ENCODE measurements at places on chromosomes 1 and 21.

- DNase-seq = no peak
These were observed 9.3 kb upstream of the GREM2 start for GRCh38 chr1:240621249-240621648.

GRCh38 chr21:36695671-36696389, 3.1 kb upstream of the SIM2 start:
- no peak for DNase-seq

DNA sequence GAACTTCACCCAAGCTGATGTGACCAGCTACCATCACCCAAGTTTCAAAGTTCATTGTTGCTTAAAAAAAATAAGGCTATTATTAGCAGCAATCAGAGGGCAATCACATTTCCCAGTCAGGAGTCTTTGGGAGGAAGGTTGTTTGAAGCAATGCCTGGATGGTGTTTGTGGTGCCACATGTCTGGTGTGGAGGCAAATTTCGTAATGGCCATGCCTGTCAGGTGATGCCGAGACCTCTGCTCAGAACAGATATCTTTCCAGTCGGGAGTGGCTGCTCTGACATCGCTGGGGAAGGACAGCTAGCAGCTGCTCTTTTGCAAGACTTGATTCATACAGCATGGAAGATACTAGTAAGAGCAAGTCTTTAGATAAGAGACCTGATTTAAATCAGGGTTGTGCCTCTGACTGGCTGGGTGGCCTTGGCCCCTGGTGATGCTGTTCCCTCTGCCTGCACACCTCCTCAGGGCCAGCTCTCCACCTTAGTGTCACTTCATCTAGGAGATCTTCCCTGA, 187.8 kb upstream of the JUN start:
- DNase-seq = no peak

GRCh38 chr1:10065344-10065685, 32.6 kb downstream of the UBE4B start:
- no peak for DNase-seq

DNA sequence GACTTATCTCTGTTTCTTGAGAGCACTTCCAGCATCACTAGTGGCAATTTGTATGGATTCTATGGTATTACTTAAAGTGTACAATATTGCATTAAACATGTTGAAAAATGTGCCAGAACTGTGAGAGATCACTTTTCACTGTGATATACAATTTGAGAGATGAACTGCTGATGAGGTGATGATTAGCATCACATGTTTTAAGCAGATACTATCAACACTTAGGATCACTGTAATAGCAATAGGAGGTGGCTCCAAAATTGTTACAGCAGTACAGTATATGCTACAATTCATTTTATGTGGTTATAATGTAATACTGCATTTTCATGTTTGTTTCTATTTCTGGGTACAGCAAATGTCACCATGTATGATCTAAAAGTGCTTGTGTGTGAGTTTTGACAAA, 570.0 kb downstream of the PTPRC start:
- DNase-seq = no peak

GRCh38 chr1:42128499-42128898, 24.7 kb upstream of the GUCA2B start:
- no peak for DNase-seq

DNA sequence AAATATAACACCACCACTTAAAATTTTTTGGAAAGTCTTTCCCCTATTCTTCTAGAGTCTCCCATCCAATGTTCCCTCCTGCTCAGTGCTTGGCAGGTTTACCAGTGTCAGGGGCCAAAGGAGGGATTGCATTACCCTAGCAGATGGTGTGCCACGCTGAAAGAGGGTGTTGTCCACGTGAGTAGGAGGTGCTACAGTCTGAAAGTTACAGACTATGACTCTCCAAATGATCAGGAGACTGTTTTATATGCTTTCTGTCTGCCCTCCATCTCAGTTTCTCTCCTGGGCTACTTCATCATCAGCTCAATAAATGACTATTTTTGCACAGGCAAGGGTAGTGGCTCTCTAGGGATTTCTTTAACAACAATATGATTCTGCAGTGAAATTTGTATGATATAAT, 31.3 kb upstream of the ANGPTL7 start:
- no peak for DNase-seq

DNA sequence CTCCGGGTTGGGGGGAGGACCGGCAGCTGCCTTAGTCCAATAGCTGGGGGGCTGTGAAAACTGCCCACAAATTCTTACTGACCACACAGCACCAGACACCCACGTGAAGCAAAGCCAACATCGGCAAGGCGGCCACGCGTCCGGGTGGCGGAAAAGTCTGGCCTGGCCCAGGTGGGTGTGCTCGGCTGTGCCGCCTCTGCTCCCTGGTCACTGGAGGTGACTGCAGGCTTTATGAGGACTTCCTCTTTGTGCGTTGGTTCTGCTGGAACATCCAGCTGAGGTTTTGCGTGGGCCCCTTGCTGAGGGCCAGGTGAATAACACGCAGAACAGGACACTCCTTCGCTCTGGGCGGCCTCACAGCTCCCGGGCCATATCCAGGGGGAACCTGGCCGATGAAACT, 35.4 kb downstream of the FAAP20 start:
- no peak for DNase-seq

DNA sequence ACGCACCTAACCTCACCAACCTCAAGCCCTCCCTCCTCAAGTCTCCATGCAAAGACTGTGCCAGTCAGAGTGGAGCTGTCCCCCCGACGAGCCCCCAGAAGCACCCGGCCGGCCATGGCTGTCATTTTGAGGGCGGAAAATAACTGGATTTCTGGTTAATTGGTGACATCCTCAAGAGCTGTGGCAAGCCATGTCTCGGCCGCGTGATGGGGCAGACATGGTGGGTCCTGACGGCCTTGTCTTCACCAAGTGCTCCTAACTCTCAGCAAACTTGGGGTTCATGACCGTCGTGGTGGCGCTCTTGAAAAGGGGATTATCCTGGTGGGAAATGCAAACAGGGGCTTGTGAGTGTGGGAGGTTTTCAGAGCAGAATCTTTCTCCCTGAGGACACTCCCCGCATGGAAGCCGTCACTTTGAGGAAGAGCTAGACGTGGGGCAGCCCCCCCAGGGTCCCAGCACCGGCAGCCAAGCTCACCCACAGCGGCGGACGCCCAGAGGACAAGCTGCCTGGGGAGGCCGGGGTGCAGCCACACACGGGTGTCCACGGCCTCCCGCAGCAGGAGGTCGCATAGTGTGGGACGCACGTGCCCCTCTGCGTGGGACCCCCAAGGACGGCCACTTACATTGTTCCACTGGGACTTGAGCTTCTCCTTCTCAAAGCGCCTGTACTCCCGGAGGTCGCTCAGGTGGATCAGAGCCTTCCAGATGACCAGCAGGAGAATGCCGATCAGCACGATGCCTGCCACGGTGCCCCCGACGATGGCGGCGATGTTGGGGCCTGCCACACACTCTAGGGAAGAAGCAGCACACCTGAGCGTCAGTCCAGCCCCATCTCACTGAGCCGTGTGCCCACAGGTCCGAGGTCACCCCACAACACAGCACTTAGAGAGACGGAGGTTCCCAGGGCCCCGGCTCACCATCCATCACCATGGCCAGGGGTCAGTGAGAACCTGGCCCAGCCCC, 12.9 kb upstream of the PTTG1IP start:
- DNase-seq = no peak

DNA sequence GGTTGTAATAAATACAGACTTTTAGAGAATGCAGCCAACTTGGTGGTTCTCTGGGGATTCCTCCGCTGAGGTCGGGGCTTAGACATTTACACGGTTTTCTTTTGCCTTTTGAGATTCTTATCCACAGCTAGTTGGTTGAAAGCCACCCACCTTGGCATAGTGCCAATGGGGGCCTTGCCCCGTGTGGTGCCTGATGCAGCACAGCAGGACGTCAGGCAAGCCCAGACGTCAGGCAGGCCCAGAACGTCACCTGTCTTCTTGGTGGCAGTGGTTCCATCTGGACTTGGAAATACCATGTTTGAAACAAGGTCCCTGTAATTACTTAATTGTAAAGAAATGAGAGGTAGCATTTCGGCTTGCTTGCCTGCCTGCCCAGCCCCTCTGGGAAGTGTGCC, 78.5 kb downstream of the GALNT2 start:
- DNase-seq = no peak

DNA sequence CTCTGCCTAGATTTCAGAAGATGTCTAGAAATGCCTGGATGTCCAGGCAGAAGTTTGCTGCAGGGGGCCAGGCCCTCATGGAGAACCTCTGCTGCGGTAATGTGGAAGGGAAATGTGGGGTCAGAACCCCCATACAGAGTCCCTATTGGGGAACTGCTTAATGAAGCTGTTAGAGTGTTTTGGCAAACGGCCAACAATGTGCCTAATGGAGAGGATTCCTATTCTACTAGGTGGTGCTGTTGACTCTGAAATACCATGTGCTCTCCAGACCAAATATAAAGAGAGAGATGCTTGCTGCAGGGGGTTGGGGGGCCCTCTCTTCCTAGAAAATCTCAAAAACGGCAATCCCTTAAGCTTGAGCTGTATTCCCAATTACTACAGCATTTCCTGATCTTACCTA, 57.1 kb upstream of the DR1 start:
- DNase-seq = no peak

- DNase-seq = no peak
These were observed 62.2 kb downstream of the HSF2BP start for GRCh38 chr21:43597052-43597451.

- no peak for DNase-seq
These were observed 107.8 kb downstream of the EIF4G3 start for GRCh38 chr1:21068937-21069336.

DNA sequence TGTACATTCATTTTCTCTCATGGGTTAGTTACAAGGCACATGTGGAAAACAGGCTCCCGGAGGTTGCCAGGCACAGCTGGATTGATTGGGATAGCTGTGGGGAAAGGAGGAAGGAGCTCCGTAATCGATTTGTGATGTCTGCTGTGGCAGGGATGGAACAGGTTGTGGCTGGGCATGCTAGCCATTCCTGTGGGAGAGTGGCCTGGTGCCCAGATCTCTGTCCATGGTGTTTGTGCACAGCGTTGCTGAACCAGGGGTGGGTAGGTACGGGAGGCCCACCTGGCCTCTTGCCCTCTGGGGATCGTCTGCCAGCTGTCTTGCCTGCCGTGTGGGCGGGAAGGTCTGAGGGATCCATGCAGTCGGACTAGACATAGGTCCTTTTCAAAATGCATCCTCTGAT, 302.8 kb upstream of the VAMP3 start:
- no peak for DNase-seq

GRCh38 chr1:192554904-192555303, 20.7 kb upstream of the RGS1 start:
- DNase-seq = no peak

DNA sequence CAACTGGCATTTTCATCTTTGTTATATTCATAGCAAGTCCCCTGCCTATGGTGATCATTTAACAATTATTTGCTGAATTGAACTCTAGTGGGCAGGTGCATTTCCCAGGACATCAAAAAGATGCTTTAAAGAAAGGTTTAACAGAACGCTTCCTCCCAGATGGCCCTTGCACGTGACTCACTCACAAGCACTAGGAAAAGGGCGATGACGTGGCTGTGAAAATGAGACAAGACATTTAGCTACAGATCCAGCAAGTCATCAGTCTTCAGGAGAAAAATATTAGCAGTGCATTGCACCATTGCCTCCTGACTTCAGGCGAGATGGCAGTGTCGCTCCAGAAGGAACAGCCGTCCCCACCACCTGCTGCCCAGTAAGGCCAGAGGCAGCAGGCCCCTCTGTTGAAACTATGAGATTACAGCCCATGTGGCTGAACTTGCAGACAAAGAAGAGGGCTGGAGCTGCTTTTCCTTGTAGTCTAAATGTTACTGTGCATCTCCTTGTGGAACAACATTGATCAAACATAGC, 37.2 kb downstream of the DSCAM start:
- DNase-seq = no peak

DNA sequence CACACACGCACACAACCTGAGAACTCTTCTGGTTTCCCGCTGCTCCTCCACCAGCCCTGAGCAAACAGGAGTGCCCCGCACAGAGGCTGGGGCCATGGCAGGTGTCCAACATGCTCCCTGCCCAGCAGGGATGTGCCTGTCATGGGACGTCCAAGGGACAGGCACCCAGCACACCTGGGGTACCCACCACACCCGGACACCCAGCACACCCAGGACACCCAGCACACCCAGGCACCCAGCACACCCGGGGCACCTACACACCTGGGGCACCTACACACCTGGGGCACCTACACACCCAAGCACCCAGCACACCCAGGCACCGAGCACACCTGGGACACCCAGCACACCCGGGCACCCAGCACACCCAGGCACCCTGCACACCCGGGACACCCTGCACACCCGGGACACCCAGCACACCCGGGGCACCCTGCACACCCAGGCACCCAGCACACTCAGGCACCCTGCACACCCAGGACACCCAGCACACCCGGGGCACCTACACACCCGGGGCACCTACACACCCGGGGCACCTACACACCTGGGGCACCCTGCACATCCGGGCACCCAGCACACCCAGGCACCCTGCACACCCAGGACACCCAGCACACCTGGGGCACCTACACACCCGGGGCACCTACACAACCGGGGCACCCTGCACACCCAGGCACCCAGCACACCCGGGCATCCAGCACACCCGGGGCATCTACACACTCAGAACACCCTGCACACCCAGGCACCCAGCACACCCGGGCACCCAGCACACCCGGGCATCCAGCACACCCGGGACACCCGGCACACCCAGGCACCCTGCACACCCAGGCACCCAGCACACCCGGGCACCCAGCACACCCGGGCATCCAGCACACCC, 37.9 kb downstream of the UBE2G2 start:
- DNase-seq = no peak

GRCh38 chr1:169931795-169932231, 38.1 kb upstream of the SCYL3 start:
- no peak for DNase-seq

GRCh38 chr1:209875515-209875914, 47.7 kb downstream of the UTP25 start:
- DNase-seq = no peak

DNA sequence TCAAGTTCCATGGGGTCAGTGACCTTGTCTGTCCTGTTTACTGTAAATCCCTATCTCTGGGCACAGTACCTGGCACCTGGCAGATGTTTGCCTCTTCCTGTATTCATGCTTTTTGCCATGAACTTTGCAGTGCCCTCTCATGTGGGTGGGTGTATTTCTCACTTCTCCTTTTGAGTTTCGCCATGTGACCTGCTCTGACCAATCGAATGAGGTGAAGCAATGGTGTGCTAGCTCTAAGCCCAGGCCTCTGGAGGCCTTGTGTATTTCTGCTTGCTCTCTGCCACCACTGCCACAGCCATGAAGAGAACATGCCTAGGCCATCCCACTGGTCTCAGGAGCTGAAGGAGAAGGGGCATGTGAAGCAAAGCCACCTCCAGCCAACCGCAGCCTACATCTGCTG, 185.5 kb upstream of the ZC3H12A start:
- no peak for DNase-seq

DNA sequence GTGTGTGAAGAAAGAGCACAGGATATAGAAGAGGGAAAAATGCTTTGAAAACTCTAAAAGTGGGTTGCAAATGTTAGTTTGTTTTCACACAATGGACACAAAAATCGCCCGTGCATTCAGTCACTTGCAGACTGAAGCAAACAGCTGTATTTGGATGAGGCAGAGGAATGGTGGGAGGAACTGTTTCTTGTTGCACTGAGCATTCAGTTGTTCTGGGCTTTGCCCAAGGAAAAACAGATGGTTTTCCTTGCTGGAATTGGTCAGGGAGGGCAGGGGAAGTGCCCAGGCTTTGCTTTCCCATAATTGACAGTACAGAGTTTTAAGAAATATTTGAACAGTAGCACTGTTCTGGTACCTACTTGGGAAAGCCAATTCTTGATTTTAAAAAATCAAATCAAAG, 19.5 kb upstream of the WARS2 start:
- no peak for DNase-seq

GRCh38 chr1:41775956-41776585, 142.7 kb downstream of the HIVEP3 start:
- DNase-seq = no peak

Measured in activated T-helper 1 cell treated with Interleukin-2 at 50 U/mL for 16 hours (primary cell).